ENCODE measurements at places on chromosomes 7 and 10. TPM values are rescaled to one million over a fixed set of nuclear protein-coding genes. Genes with fewer than 3 reads are reported as not detected.

The PAX4 gene
- total RNA-seq = not detected

The NANOS1 gene
- total RNA-seq = 1.2 TPM

The LRIT1 gene
- not detected for total RNA-seq

The MICALL2 gene
- total RNA-seq = 60.1 TPM

The CALML5 gene
- not detected for total RNA-seq

The PKD2L1 gene
- total RNA-seq = not detected

The ACTL6B gene
- total RNA-seq = not detected
